ENCODE measurements at places on chromosomes 6 and 20.

- no peak for DNase-seq
These were observed 274.9 kb downstream of the RFPL4B start for GRCh38 chr6:112622036-112622435.

- no peak for DNase-seq
These were observed 5.5 kb downstream of the CLVS2 start for GRCh38 chr6:123001540-123001939.

DNA sequence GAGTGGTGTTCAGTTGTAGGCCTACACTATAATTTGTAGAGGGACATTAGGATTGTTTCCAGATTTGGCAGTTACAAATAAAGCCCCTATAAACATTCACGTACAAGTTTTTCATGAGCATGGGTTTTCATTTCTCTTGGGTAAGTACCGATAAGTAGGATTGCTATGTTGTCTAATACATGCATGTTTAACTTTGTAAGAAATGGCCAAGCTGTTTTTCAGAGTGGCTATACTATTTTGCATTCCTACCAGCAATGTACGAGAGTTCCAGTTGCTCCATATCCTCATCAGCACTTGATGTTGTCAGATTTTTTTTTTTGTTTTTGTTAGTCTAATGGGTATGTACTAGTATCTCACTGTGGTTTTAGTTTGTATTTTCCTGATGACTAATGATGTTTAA, 11.2 kb upstream of the APCDD1L start:
- DNase-seq: no peak

DNA sequence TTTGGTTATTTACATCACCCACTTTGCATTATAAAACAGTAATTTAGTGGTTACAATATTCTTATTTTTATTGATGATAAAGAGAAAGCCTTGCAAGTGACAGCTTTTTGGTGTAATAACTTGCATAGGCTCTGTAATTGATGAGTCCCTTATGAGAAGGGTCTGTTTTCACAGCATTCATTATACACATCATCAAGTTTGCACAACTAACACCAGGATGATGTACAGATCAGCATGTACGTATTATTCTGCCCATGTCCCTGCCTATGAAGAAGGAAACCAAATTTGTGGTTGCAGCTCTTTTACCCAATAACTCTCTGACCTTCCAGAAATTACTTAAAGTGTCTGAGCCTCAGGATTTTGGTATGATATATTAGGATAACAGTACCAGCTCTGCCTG, 59.2 kb downstream of the CLVS2 start:
- DNase-seq: no peak

DNA sequence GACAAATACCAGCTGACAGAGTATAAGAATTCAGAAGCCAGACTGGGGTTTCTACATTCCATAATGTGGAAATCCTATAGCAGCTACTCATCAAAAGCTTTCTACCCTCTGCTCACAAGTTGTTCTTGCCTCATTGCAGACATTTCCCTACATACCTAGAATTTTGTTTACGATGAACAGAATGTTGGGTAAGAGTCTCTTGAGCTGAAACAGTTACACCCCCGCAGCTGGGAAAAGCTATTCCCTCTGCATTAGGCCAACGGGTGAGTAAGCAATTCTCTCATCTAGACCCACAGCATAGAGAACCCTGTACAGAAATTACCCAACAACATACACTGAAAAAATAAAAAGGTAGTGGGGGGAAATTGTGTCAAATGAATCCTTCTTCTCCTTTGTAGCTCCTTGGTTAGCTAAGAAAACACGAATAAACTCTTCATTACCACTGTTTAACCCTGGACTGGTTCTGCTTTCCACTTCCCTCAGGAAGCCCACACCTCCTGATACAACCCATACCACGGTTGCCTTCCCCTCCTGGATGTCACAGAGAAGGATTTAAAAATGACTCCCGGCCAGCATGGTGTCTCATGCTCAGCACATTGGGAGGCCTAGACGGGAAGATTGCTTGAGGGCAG, 215.0 kb upstream of the SHLD1 start:
- no peak for DNase-seq

GRCh38 chr6:53679446-53679933, 13.9 kb upstream of the KLHL31 start:
- DNase-seq: no peak

DNA sequence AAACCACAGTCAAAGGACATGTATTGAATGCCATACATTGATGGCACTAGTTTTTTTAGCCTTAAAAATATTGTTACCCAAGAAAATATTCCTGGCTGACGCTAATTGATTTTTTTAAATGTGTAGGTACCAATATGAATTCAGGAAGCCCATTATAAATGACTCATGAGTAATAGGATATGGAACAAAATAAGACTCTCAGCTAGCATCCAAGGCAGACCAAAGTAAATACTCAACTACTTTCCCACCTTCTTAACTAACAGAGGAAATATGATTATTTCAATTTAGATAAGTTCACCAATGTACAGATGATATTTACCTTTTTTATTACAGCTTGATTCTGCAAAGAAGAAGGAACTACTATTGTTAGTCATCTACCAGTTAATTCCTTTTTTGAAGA, 43.2 kb upstream of the TXNDC5 start:
- no peak for DNase-seq

GRCh38 chr20:11711214-11711613, 206.5 kb upstream of the BTBD3 start:
- DNase-seq: no peak

DNA sequence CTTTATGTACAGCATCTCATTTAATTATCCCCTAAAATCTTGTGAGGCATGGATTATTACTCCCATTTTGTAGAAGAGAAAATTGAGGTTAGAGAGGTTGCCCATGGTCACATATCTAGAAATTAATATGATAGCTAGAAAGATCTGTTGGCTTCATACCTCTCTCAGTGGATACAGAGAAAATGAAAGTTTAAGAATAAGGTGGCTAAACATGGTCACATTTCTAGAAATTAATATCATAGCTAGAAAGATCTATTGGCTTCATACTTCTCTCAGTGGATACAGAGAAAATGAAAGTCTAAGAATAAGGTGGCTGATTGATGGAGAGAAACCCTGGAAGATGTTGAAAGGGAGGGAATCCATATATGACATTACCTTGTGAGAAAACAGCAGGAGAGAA, 260.7 kb upstream of the MAN1A1 start:
- no peak for DNase-seq

- no peak for DNase-seq
These were observed 162.8 kb downstream of the ZFAND3 start for GRCh38 chr6:37982317-37982716.

DNA sequence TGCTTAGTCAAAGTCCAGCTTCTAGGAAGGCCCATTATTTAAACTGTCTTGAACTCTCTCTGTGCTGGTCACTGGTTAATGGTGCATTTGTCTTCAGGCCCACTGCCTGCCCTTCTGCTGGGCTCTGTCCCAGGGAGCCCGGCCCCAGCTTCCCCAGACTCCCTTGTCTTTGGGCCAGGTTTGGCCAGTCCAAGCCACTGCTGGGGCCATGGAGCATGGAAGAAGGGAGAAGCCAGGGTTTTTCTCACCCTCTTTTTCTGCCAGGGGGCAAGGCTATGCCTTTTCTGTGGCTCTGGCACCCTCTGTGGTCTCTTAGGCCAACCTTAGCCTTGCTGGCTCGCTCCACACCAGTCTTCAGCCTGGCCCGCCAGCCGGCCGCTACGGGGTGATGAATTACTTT, 390.0 kb upstream of the SULF2 start:
- DNase-seq: no peak

GRCh38 chr20:22915512-22915911, 119.6 kb upstream of the SSTR4 start:
- no peak for DNase-seq

GRCh38 chr6:35894776-35895175, 26.1 kb downstream of the SRPK1 start:
- no peak for DNase-seq

DNA sequence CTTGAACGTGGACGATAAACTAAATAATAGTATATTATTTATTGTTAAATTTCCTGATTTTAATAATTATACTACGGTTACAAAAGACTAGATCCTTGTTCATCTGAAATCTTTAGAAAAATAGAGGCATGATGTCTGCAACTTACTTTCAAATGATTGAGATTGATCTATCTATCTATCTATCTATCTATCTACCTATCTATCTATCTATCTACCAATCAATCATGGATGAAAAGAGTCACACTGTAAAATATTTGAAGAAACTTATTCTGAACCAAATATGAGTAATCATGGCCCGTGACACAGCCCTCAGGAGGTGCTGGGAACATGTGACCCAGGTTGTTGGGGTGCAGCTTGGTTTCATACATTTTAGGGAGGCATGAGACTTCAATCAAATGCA, 11.7 kb upstream of the BLCAP start:
- DNase-seq: no peak

GRCh38 chr6:36701401-36701991, 3.9 kb downstream of the RAB44 start:
- no peak for DNase-seq

DNA sequence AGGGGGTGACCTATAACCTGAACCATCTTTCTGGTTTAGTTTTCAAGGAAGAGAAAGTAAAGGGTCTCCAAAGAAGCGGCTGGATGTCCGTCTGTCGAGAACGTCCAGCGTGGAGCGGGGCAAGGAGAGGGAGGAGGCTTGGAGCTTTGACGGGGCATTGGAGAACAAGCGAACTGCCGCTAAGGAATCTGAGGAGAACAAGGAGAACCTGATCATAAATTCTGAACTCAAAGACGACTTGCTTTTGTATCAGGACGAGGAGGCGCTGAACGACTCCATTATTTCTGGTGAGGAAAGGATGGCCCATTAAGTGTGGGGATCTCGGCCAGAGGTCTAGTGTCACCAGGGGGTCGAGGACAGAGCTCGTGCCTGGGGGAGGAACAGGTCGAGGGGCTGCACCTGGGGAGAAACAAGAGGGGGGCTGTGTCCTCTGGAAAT, 159.2 kb downstream of the SYCP2 start:
- DNase-seq: no peak

- no peak for DNase-seq
These were observed 181.9 kb downstream of the NFATC2 start for GRCh38 chr20:51360451-51361201.

- no peak for DNase-seq
These were observed 24.7 kb downstream of the MGME1 start for GRCh38 chr20:17993546-17993945.

DNA sequence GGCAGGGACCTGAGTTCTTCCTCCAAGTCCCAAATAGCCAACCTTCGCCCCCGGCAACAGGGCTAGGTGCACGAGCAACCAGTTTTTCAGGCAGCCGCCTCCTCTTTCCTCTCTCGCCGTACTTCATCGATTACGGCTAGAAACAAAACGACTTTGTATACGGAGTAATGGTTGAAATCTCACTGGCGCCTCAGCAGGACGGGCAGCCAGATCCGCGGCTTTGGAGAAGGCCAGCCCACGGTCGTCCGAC, 333 bp upstream of the SMIM13 start:
- DNase-seq: no peak

GRCh38 chr20:45860560-45861220, 3.3 kb downstream of the ZSWIM3 start:
- no peak for DNase-seq

DNA sequence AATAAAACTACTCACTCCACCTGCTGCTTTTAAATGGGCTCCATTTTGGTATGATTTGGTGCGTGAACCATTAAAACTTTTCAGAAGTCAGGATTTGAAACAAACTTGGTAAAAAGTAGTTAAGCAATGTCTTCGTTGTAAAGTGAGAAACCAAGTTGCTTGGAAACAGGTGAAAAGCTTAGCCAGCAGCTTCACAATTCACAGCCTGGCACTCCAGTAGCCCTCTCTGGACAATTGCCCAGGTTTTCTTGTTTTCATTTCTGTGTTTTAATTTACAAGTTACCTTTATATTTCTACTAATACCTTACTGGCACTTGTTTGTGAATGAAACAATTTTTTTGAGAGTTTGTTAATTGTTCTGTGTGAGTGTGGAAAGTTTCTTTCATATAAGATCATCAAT, 12.8 kb downstream of the NT5E start:
- DNase-seq: no peak

DNA sequence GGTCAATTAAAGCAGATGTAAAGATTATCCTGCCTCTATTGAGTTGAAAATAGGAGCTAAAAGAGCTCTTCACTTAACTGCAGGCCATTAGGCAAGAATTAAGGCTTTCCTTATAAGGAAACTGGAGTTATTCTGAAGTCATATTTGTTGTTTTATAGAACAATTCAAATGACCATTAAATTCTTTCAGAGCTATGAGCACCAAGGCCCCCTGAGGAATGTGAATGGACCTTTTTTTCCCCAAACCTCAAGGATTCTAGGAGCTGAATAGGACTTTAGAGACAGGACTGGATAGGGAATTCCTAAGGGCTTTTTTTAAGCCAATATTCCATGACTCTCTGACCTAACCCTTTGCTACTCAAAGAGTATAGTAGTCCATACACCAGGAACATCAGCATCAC, 565.7 kb upstream of the BTBD3 start:
- DNase-seq: no peak

GRCh38 chr6:43967719-43968091, 159.5 kb downstream of the MRPL14 start:
- DNase-seq: no peak

DNA sequence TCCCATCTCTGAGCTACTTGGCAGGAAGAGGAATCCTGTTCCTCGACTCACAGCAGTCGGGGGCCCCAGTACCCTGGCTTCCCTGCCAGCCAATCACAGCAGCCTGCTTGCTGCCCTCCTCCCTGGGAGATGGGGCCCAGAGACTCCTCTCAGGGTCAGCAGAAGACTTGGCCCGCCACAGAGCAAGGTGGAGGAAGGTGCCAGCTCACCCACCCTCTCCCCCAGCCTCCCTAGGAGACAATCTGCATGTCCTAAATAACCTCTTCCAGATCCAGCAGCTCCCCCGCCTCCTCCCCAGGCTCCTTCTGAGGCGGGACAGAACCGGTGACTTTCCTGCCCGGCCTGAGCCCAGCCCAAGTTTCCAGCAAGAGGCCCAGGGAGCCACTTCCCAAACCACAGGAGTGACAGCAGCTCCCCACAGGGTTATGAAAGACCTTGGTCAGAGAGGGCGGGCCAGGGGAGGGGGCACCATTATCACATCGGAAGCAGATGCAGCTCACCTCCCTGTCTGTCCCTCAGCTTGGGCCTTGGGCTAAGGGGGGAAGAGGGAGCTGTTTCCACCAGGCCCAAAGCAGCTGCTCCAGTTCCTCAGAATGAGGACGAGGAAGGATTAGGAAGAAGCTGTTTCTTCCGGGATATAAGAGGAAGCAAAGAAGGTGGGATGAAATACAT, 2.3 kb downstream of the CCND3 start:
- DNase-seq: no peak

DNA sequence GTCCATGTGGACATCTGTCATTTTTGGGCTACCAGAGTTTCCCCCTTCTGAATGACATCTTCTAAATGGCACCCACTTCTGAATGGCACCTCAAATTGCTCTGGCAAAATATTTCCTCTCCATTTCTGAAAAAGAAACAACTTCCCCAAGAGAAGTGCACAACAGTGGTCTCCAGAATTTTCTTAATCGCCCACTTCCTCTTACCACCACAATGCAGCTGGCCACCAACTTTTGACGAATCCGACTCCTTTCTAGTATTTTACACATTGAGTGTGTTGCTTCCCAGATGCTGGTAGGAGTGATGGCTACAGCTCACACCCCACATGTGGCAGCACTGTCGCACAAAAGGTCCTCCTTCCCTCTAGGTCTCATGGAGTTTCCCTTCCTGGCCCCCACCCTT, 216.1 kb downstream of the FOXA2 start:
- no peak for DNase-seq

All from NCI-H2081 treated with DMSO at 0.1 percent for 48 hours (cell line).